ENCODE measurements at places on chromosomes 4 and X. TPM values are rescaled to one million over a fixed set of nuclear protein-coding genes. Genes with fewer than 3 reads are reported as not detected.

RTL5 gene
- 2.6 TPM for total RNA-seq

CPZ gene
- 0.44 TPM for total RNA-seq

KLHL34 gene
- not detected for total RNA-seq

FRMPD3 gene
- total RNA-seq, result 0.17 TPM

KLB gene
- total RNA-seq, result 0.13 TPM

PLP1 gene
- not detected for total RNA-seq

CDK16 gene
- 103 TPM for total RNA-seq

RAB39B gene
- total RNA-seq, result 0.73 TPM

FATE1 gene
- total RNA-seq, result not detected

EMCN gene
- not detected for total RNA-seq

CDKL2 gene
- 0.99 TPM for total RNA-seq

Data from A549 treated with CpdA at 1 μM for 4 hours (cell line).